ENCODE measurements at places on chromosomes 3 and 15. TPM values are rescaled to one million over a fixed set of nuclear protein-coding genes. Genes with fewer than 3 reads are reported as not detected.

- peak overlapping the region; percentile 40 for H3K4me3 ChIP-seq
- no peaks in the 10 kb centered on the region for H3K36me3 ChIP-seq
- peaks cover 5% of the 10 kb centered on the region for H3K4me1 ChIP-seq
- H3K27ac ChIP-seq = no peak overlapping the region
Measured at GRCh38 chr15:66655511-66655910, 46.5 kb upstream of the SMAD6 start.

RAB6B gene
- polyA plus RNA-seq = not detected

IL5RA gene
- polyA plus RNA-seq = not detected

GRCh38 chr3:69491975-69492374 lies 106.1 kb upstream of the FRMD4B start:
- H3K36me3 ChIP-seq = no peaks in the 10 kb centered on the region
- no peak overlapping the region for H3K27ac ChIP-seq
- H3K4me1 ChIP-seq = peaks cover 4% of the 10 kb centered on the region
- peaks cover 4% of the 10 kb centered on the region for H3K27me3 ChIP-seq
- DNase-seq = no peak

All from immature natural killer cell (primary cell).